ENCODE measurements at places on chromosomes 13 and 19.

GRCh38 chr13:90105849-90106496 is 1241.5 kb upstream of the MIR17HG start:
- no peak for DNase-seq

DNA sequence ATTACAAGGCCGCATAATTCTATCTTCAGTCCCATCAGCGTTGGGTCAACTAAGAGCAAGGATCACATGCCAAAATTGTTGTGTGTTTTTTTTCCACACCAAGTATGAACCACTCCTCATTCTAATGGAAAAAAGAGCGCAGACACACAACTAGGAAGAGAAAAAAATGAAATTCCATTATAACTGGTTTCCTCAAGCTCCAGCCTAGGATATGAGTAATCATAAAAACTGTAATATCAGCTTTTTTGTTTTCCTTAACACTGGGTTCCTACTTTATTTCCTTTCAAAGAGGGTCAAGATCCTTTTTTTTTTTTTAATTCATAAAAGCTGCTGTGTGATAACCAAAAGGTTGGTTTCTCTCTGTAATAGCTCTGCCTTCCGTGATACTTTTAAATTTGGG is 19.4 kb downstream of the TSHZ3 start:
- DNase-seq: no peak

GRCh38 chr19:16325161-16325527 is 518 bp downstream of the KLF2 start:
- peak; percentile 39 for DNase-seq

- no peak for DNase-seq
These were observed 8.1 kb upstream of the IGFL3 start for GRCh38 chr19:46132508-46133100.

DNA sequence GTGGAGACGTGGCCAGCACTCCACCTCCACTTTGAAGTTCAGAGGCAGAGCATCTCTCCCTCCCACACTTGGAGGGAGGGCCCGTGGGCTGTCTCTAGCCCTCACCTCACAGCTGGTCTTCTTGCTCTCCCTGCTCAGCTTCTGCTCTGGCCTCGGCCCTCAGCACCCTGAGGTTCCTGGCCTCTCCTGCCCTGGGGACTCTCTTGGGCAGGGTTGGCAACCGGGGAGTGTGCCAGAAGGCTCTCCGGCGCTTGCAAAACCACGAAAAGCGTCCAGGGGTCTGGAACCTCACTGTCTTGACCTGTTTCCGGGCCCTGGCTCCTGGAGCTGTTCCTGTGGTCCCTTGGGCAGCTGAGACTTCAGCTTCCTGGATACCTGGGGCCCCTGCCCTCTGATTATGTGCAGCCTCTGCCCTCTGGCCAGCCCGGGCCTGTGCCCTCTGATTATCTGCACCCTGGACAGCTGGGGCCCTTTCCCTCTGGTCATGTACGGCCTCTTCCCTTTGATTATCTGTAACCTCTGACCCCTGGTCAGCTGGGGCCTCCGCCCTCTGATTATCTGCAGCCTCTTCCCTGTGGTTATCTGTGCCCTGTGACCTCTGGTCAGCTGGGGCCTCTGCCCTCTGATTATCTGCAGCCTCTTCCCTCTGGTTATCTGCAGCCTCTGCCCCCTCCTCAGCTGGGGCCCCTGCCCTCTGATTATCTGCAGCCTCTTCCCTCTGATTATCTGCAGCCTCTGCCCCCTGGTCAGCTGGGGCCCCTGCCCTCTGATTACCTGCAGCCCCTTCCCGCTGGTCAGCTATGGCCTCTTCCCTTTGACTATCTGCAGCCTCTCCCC is 2.1 kb downstream of the CCDC8 start:
- DNase-seq: no peak

Data from BE2C (cell line).